ENCODE measurements at places on chromosomes 7 and 10. TPM values are rescaled to one million over a fixed set of nuclear protein-coding genes. Genes with fewer than 3 reads are reported as not detected.

DNA sequence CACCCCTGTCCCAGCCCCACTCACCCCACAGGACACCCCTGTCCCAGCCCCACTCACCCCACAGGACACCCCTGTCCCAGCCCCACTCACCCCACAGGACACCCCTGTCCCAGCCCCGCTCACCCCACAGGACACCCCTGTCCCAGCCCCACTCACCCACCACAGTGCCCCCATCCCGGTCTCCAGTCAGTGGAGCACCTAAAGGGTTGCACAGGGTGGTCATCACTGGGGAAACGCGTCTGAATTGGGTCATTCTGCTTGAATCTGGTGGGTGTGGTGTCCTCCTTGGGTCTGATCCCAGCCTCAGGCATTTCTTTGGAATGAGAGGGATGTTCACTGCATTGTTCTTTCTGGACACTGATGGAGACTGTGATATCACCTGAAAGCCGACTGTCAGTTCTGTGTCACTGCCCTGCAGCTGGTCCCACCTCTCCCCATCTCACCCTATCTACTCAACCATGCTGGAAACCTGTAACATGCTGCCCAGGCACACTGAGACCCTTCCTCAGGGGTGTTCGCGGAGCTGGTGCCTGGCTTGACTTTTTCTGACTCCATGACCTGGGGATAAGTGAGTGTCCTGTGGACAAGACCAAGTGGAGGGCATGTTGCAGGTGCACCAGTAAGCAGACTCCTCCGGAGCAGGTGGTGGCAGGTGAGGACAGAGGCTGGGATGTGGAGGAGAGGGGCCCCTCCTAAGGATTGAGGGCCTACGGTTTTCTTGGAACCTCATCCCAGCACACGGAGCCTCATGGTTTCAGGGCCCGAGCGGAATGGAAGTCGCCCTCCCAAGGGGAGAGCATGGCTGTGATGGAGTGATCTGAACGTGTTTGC is 262.5 kb upstream of the PPP2R2D start:
- no peak for DNase-seq

DNA sequence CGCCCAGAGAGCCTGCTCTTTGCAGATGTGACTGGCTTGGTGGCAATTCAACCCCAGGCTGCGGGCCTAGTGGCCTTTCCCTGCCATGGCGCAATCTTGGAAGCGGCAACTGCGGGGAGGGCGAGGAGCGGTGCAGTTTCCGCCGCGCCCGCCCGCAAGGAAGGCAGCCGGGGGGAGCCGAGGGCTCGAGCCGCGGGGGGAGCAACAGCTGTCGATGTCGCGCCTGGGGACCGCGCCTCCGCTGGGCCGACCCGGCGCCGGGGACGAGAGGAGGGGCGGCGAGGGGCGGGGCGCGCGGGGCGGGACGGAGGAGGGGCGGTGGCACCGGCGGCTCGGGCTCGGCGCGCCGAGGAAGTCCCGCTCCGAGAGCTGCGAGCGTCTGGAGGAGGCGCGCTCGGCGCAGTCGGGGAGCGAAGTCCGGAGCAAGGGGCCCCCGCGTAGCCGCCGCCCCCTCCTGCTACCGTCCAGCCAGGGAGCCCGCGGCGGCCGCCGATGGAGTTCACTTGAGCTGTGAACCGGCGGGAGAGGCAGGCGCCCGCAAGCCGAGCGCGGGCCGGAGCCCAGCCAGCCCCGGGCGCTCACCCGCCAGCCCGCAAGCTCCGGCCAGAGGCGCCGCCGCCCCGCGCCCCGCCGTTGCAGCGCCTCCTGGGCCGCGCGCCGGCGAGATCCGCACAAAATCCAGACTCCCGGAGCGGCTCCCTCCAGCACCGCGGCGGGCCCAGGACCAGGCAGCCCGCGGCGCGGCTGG is 438.1 kb upstream of the GALNT17 start:
- peak; percentile 22 for DNase-seq

DNA sequence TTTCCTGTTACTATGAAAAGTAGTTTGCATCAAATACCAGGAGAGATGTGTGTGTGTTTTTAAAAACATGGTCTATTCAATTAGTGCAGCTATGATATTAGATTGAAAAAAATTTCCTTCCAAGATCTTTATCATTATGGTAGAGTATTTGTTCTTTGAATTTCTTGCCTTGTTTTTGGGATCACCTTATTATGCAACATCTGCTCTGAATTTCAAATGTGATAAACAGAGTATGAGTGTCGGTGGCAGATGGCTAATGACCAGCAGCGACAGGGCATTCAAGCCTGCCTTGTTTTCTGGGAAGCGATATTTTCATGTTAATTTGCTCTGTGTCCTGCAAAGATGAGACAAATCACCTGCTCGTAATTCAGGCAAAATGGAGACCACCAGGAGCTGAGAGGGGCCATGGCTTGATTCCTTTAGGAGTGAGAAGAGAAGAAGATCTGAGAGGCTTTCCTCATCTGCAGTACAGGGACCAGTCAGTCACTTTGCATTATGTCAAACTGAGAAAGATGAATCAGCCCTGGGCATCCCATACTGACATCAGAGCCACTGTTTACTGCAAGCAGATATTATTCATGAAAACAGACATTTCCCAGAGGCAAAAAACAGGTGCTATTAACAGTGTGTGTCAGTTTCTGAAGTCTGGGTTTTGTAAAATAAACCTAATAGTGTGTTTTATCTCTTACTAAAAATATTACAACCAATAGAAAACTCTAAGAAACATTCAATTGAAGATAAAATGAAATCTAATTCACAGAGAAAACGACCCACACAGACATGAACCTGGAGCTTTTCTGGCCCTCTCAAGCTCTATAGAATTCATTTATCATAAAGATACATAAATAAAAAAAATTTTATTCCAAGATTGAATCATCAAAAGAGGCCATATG is 67.6 kb downstream of the CDK6 start:
- DNase-seq: no peak

GRCh38 chr7:82760831-82761230 is 317.3 kb upstream of the CACNA2D1 start:
- DNase-seq: no peak

DNA sequence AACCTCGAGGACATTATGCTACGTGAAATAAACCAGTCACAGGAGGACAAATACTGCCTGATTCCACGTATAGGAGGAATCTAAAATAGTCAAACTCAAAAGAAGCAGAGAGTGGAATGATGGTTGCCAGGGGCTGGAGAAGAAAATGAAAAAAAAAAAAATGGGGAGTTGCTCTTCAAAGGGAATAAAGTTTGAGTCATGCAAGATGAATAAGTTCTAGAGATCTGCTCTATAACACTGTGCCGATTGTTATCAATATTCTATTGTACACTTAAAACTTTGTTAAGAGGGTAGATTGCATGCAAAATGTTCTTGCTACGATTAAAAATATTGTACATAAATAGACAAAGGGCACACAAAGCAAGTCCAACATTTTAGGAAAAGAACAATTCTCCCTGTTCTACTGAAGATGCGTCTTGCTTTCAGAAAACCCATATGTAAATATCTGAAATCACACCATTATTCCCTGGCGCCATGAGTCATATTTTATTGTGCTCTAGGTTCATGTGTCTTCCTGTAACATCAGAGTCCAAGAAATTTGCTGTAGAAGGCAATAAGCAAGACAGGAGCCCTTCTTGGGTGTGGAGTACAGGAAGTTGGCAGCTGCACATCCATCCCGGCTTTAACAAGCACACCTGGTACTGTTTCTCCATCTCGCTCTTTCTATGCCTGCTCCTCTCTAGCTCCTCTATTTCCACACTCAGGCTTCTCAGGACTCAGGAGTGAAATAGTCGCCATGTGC is 145.9 kb downstream of the GFRA1 start:
- no peak for DNase-seq

- DNase-seq: no peak
These were observed 138.1 kb downstream of the RELN start for GRCh38 chr7:103851357-103851756.

The ZNF467 gene
- total RNA-seq: 4.3 TPM

The CCDC186 gene
- 55.0 TPM for total RNA-seq

The ANKRD1 gene
- not detected for total RNA-seq

The ASAH2 gene
- 2.1 TPM for total RNA-seq

The RADIL gene
- not detected for total RNA-seq
